ENCODE measurements at places on chromosomes 13 and 19.

DNA sequence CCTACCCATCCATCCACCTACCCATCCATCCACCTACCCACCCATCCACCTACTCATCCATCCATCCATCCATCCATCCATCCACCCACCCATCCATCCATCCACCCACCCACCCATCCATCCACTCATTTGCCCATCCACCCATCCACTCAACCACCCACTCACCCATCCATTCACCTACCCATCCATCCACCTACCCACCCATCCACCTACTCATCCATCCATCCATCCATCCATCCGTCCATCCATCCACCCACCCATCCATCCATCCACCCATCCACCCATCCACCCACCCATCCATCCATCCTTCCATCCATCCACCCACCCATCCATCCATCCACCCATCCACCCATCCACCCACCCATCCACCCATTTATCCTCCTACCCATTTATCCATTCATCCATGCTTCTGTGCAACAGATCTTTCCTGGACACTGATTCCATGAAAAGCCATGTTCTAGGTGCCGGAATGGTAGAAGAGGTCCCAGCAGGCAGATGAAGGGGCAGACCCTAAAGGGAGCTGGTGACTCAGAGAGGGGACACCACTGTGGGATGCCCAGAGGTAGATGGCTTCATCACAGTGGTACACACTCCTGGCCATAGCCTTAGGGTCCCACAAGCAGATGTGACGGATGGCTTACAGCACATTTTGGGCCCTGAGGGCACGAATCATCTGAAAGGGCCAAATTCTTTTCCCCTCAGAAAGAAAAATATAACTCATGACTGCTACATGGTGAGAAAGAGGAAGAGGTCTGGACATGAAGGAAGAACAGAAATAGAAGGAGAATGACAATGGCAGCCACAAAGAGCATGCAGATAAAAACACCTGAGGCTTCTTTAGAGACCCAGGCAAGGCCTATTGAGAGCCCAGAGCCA lies 76.0 kb downstream of the KCTD15 start:
- no peak for DNase-seq

GRCh38 chr13:77807431-77808135 lies 110.1 kb downstream of the SLAIN1 start:
- no peak for DNase-seq

DNA sequence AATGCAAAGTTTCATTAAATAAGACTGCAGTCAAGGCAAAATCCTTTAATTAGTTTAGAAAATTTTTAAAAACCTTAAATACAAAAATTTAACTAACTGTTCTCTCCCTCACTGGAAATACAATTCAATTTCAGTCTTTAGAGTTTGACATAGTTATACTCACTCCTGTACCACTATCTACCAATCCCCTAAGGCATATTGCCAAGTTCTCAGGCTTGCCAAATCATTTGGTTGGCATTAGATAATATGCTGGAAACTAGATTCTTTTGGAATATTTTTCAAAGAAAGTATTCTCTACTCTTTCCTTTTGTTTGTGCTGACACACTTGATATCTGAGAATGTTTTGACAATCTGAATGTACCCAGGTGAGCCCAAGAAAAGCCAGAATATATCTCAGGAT lies 77.2 kb downstream of the TSC22D1 start:
- DNase-seq, result no peak

DNA sequence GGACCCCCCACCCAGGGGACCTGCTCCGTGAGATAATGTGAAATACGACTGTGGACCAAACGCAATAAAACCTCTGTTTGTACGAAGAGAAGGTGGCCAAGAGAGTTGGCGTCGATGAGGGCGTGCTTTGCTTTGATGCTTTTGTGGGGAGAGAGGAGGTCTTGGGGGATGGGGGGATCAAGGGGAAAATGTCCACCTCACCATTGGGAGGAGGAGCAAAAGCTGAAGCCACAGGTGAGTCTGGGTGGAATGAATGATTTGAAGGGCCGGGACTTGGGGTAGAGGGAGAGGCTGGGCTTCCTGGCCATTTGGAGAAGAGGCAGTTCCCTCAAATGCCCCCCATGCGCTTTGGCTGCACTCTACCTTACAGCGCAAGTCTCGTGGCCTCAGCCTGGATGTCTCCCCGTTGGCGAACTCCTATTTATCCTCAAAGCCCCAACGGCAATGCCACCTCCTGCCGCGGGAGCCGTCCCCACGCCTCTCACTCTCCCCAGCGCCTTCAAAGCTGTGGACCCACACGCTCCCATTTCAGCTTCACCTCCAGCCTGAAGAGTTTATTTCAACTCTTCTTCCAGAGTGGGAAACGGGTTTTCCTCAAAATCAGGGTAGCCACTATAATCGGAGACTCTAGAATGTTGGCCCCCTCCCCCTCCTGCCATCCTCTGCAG lies 795 bp upstream of the ABCA7 start:
- no peak for DNase-seq

GRCh38 chr13:109737606-109738005 lies 48.8 kb downstream of the IRS2 start:
- no peak for DNase-seq

- DNase-seq, result no peak
These were observed 147.7 kb downstream of the TM9SF2 start for GRCh38 chr13:99648927-99649326.

- DNase-seq, result peak; percentile 71
These were observed 42.0 kb upstream of the NFIC start for GRCh38 chr19:3324405-3324856.

DNA sequence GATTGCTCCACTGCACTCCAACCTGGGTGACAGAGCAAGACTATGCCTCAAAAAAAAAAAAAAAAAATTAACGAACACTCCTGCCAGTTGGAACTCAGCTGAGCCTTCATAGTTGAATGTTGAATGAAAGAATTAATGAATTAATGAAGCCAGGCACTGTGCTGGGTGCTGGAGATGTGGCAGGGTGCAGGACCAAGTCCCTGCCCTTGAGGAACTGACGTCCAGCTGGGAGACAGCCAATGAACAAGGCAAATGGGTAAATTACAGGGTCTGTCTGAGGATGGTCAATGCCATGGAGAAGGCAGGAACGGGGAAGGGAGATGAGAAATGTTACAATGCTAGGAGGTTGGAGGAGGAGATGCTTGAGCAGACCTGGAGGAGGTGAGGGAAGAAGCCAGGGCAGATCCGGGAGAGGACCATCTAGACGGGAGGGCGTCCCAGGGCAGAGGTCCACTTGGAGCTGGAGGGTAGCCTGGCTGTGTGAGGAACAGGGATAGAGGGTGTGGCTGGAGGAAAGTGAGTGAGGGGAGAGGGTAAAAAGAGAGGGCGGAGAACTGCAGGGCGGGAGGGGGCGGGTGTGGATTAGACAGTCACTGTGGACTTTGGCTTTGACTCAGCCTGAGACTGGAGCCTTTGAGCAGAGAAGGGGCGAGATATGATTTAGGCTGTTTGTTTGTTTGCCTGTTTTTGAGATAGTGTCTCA lies 16.8 kb upstream of the IGSF23 start:
- DNase-seq, result no peak

DNA sequence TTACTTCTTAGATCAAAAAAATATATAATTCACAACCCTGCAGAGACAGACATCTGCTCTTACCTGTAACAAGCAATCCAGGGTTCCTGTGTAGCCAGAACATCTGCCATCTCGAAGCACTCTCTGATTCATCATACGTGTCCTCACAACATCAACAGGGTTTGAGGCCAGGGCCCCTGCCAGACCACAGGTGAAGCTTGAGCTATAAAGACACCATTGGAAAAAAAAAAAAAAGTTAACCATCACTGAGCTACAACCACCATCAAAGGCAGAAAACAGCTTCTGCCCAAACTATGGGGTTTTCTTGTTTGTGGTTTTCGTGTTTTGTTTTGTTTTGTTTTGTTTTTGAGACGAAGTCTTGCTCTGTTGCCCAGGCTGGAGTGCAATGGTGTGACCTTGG lies 19.3 kb downstream of the SLC25A30 start:
- DNase-seq, result no peak

DNA sequence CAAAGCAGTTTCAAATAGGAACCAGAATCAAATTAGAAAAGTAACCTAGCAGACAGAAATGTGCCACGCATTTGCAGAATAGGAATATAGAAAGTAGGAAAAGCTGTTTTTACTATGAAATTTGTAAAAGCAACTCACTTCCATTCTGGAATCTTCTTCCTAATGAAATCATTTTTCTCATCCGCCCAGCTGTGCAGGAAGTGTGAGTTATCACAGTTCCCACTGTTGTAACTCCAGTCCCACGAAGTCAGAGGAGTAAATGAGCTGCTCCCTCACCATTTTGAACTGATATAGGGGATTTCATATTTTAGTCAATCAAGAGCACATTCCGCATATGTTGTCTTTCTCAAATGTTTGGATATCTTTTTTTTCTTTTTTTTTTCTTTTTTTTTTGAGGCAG lies 230.8 kb downstream of the TBC1D4 start:
- no peak for DNase-seq

DNA sequence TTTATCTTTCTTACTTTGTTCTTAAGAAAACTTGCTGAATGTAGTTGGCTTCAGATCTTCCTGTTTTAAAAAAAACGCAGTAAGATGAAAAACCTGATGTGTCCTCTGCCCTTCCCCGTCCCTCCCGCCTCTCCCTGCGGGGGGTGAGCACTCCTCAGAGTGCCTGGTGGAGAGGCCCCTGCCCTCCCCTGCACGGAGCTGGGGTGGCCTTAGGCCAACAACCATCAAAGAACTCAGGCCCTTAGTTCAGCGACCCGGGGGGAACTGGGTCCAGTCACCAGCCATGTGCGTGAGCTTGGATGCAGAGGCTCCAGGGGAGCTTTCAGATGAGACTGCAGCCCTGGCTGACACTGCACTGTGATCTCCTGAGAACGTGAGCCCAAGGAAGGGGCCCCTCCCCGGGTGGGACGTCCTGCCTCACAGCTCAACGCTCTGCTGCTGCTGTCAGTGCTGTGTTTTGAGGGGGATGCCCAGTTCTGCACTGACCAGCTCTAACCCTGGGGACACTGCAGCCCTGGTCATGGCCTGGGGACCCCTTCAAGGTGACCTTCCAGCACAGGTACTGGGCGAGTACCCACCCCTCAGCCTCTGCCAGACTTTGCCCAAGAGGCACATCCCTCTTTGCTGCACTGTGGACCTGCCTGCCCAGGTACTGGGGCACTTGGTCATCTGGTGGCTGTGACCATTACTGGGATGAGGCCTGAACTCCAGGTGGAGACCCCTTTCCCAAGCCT lies 42.7 kb downstream of the ANKRD10 start:
- no peak for DNase-seq

DNA sequence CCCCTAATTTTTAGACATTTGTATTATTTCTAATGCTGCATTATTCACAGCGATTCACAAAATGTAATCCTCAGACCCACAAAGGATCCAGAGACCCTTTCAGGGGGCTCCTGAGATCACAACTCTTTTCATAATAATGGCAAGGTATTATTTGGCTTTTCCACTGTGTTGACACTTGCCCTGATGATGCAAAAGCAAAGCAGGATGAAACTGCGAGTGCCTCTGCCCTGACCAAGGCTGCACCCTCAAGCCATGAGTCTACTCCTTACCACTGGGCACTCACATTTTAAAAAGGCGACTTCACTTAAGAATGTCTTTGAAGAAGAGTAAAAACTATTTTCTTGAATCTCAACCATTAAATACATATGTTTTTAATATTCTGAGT lies 11.4 kb downstream of the ELF1 start:
- DNase-seq, result no peak

DNA sequence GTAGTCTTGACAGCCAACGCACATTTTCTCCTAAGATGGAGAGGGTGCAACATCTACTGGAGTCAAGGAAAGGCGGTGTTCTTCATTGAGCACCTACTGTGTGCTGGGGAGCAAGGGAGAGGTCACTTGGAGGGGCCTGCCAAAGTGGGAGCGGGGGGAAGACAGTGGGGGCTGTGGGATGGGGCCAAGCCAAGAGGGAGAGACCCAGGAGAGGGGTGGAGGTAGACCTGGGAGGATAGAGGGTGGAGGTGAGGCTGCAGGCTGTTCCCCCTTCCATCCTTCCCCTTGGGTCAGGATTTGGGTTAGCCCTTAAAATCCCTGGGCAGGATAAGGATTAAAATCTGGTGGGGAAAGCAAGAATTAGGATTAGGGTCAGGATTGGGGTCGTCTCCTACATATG lies 1.7 kb upstream of the PLPP2 start:
- DNase-seq, result no peak

DNA sequence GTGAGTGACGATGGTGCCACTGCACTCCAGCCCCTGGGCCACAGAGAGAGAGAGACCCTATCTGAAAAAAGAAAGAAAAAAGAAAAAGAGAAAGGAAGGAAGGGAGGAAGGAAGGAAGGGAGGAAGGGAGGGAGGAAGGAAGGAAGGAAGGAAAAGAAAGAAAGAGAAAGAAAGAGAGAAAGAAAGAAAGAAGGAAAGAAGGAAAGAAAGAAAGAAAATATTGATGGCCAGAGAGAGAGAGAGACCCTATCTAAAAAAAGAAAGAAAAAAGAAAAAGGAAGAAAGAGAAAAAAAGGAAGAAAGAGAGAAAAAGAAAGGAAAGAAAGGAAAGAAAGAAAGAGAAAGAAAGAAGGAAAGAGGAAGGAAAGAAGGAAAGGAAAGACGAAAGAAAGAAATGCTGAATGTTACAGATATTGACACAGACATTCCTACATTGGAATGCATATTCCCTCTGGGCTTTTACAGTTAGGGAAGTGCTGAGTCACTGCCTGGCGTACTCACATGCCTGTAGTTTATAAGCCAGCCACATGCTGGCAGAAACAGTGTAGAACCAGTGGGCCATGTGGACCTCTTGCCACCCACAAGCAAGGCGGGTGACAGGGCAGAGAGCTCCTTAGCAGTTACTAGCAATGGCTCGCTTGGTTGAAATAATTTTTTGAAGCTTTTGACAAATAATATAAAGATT lies 34.6 kb upstream of the SLC46A3 start:
- DNase-seq, result no peak

GRCh38 chr19:39410017-39410830 lies 2.2 kb upstream of the PLEKHG2 start:
- DNase-seq, result peak; percentile 49

GRCh38 chr19:1252221-1252820 lies 3.9 kb downstream of the MIDN start:
- DNase-seq, result peak; percentile 32

DNA sequence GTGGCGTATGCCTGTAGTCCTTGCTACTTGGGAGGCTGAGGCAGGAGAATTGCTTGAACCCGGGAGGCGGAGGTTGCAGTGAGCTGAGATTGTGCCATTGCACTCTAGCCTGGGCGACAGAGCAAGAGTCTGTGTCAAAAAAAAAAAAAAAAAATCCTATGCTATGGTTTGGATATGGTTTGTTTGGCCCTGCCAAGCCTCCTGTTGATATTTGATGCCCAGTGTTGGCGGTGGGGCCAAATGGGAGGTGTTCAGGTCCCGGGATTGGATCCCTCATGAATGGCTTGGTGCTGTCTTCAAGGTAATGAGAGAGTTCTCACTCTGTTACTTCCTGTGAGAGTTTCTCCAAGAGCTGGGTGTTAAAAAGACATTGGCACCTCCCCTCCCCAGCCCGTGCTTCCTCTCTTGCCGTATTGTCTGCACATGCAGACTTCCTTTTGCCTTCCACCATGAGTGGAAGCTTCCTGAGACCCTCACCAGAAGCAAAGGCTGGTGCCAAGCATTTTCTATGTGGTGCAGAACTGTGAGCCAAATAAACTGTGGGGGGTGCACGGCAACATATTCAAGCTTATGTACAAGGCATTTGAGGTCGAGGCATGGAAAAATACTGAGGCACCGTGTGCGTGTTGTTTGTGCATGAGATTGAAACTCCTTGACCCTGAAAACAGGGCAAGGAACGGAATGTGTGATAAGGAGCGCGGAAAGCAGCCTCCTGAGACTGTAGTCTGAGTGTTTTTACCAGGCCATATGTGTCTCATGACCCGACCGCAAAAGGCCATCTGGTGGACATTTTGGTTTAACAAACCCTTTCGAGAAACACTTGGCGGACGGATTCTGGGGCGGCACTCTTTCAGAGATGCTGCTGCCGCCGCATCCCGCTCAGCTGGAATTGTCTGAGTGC lies 7.3 kb downstream of the SIGLEC9 start:
- DNase-seq, result no peak

Data from activated CD4-positive, CD25-positive, alpha-beta regulatory T cell (primary cell).